ENCODE measurements at places on chromosomes 6 and 20.

DNA sequence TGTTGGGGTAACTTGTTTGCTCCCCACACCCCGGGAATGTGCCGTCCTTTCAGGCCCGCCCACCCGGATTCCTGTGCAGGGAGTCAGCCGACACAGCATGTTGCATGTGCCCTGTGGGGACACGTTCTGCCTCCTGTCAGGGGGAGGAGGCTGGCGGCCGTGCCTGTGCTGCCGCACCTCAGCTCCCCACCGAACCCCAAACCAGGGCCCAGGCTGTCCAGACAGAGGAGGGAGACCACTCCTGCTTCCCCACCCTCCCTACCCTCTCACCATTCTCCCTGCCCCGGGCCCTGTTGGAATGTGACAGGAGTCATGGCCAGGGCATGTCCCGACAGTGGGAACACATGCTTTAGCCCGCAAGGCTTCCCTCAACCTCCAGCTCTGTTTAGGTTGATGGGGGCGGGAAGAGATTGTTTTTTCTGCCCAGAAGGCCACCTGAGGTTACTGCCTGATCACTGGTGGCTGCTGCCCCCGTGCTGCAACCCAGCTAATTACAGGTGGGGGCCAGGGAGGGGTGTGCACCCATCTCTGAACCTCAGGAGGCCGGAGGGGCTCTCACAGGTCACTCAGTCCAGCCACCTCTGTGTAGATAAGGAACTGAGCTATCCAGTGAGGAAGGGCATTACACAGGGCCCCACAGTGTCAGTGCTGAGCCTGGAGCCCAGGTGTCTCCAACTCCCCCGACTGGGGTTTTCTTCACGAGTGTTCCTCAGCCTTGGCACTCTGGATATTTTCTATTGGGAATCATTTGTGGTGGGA lies 13.6 kb downstream of the LRRC73 start:
- DNase-seq = no peak

- no peak for DNase-seq
Observed at GRCh38 chr6:111278731-111279130, 191.4 kb downstream of the SLC16A10 start.

DNA sequence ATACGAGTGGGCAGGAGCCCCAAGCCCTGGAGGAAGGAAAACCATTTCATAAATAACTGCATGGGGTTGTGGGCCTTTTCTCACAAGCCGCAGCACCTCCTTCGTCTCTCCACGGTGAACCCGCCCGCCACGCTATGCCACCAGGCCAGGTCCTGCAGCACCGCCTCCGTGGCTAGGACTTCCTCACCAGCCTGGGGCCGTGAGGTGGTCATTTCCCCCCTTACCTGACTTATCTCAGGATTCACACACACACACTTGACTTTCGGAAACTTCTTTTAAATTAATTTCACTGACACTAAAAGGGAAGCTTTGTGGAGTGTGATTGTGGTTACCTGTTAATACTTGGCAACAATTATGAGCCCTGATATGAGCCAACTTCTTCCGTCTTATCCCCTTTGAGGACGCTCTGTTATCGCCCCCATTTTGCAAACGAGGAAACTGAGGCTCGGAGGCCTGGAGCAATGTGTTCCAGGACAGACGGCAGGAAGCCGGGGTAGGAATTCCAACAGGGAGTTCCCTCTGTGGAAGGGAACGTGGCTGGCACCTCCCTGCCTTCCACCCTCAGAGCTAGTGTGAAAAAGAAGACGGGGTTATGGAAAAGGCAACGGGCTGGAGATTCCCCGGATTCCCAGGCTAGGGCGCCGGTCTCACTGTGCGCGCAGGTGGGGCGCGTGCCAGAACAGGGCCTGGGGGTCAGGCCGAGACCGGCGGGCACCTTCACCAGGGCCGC lies 817 bp upstream of the SLCO4A1 start:
- no peak for DNase-seq

DNA sequence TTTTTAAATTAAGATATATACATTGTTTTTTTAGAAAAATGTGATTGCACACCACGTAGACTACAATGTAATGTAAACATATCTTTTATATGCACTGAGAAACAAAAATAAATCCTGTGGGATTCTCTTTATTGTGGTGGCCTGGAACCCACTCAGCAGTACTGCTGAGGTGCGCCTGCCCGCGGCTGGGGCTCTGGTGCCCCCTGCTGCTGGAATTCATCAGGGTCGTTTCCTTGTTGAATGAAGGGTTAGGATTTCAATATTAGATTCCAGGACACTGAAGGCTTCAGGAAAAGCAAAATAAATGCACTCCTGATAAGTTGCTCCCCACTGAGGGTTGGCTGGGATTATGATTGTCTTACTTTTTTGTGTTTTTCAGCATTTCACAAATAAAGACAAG lies 175.8 kb upstream of the GGTLC1 start:
- peak; percentile 33 for DNase-seq

DNA sequence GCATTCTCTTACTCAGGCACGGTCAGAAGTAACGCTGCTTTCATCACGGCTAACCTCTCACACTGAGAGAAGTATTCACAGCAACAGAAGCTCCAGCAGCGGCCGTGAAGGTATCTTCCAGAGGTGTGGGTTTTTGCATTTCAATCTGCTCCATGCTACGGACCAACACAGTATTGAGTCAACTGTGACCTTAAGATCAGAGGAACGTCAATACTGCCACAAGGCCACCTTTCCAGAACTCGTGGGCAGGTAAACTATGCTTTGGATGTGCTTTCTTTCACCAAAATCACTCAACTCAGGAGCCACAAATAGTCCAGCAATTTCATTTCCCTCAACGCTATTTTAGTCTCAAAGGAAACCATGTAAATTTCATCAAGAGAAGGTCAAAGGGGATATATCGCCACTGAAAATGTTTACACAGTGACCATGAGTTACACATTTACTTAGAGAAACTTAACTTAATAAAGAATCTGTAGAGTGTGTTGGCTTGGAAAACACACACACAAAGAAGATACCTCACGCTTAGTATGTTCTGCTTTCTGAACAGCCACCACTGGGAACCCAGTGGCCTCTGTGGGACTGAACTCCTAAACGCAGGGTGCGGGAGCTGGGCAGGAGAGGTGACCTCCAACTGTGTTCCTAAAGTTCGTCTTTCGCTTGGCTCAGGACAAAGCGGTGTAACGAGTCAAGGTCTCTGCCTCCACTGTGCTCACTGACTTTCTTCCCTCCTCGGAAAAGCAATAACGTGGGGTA lies 27.9 kb downstream of the TXNDC5 start:
- no peak for DNase-seq

- DNase-seq = peak; percentile 24
Observed at GRCh38 chr6:36280983-36281382, 11.1 kb downstream of the PNPLA1 start.

GRCh38 chr20:46749147-46749546 lies 39.7 kb downstream of the SLC2A10 start:
- no peak for DNase-seq

DNA sequence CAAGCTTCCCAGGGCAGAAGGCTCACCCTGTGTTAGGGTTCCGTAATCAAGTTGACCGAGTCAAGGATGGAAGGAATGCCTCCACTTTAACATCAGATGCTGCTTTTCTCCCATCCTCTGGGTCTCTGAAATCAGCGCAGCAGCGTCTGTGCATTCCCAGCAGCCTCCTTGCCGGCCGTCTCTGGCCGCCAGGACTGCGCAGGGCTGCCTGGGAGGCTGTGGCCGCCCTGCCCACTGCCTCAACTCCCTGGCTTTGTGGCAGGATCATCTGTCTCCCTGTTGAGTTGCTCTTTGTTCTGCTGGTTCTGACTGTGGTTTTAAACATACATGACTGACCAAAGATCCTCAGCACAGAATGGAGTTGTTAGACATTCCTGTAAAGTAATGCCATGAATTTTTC lies 56.5 kb downstream of the DLL1 start:
- DNase-seq = no peak

DNA sequence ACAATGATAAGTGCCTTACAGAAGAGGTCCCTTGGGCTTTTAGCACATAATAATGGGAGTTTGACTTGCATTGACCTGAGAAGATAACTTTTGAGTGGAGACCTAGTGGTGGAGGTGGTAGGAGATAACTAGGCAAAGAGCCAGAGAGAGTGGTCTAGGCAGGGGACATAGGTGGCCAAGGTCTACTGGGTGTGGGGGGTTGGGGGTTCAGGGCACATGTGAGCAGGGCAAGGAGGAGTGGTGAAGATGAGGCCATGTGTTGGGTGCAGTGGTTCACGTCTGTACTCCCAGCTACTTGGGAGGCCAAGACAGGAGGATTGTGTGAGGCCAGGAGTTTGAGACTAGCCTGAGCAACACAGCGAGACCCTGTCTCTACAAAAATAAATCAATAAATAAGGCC lies 74.3 kb upstream of the CTNNBL1 start:
- DNase-seq = no peak

GRCh38 chr6:56525974-56526789 lies 116.5 kb downstream of the DST start:
- no peak for DNase-seq

DNA sequence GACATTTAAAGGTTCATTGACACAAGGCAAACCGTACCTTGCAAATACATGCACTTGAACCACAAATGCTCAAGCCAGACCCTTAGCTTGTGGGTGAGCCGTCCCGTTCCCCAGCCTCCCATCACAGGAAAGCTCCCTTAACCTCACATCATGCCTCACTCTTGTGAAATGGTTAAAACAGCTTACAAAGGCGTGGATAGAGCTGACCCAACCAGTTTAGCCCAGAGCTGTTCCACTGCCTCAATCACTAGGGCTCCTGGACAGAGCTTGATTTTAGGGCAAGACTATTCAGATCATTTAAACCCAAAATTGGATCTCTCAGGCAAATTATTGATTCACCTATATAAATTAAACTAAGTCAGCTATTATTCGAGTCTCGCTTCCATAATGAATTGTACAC lies 229.6 kb upstream of the TAB2 start:
- DNase-seq = no peak

DNA sequence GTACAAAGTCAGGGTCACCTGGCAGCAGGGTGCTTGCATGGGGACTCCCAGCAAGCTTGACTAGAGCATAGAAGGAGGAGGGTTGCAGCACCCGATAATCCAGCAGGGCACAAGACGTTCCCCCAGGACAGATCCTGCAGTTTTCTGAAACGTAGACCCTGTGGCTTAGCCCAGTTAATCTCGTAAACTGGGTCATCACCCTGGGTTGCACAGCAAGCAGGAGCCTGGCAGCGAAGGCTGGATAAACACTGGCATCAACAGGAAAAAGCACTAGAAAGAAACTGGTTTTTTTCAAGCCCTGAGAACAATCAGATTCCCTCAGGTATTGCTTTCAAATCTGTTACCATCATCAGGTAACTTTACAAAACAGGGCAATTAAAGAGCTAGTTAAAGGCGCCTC lies 92.6 kb downstream of the PDE7B start:
- DNase-seq = no peak

DNA sequence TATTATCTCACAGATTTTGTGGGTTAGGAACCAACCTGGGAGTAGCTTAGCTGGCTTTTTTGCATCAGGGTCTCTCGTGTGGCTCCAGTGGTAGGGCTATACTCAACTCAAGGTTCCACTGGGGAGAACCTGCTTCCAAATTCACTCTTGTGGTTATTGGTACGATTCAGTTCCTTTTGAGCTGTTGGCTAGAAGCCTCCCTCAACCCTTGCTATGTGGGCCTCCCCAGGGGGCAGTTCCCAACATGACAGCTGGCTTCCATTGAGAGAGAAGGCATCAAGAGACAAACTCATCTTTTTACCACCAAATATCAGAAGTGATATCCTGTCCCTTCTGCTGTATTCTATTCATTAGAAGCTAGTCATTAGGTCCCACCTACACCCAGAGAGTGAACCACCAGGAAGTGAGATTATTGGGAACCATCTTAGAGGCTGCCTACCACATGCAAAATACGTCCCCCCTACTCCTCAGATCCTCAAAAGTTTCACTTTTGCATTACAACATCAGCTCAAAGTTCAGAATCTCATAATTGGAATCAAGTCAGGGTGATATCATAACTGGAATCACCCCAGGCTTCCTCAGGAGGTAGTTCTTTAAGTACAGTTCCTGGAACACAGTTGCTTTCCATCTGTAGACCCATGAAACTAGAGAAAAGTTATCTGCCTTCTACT lies 30.9 kb downstream of the MKKS start:
- DNase-seq = no peak

- DNase-seq = no peak
Observed at GRCh38 chr20:23264545-23264944, 86.0 kb upstream of the NXT1 start.

DNA sequence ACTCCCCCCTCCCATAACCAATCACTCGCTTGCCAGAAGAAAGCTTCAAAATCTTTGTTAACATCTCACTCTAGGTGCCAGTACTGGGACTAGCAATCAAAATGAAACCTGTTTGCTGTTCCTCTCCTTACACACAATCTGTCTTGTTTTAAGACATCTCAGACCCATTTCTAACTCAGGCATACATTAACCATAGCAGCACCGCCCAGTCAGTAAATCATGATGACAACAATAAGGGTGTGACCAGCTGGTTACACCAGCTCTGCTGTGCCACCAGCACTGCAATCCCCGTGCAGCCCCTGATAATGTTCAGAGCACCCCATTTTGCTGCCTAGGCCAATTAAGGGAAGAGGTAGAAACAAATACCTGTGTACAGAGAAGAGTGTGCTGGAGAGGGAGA lies 185.2 kb upstream of the TAB2 start:
- DNase-seq = no peak

DNA sequence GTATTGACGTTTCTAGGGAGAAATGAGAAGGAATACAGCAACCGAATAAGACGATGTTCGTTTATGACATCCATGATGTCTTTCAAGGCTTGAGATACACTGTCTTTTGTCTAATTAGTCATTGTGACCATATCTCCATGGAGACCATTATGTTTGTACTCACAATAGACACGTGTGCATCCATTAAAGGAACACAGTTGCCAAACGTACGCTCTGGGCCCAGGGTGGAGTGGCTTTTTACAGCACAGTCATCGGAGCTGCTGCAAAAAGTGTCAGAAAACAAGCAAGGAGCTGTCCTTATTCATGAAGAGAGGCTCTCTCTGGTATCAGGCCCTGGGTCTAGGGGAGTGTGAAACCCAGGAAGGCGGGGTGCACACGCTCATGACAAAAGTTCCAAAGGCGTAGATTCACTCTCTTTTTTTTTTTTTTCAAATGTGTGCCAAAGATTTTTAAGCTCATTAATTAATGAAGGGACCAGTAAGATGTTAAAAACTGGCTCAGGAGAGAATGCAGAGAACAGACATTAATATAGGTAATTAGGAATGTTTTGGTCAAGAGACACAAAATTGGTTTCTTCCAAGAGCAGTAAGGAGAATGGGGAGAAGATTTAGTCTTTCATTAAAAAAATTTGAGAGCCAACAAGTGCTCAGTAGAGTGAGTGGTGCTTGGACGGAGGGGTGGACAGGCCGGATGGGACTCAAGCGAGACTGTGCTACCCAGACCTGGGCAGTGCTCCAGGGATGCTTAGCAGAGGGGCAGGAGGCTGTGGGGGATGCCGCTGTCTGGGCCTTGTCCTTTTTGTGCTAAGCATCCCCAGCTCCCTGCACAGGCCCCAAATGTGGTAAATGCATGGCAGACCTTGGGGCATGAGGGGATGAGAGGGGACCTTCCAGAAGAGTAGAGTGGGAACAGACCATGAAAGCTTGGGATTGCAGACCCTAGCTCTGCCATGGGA lies 34.9 kb upstream of the GTSF1L start:
- no peak for DNase-seq

GRCh38 chr6:151240036-151240685 lies 394 bp downstream of the AKAP12 start:
- DNase-seq = no peak

- peak; percentile 71 for DNase-seq
Observed at GRCh38 chr6:152642578-152643375, 5.6 kb upstream of the SYNE1 start.

Measured in suppressor macrophage (primary cell).